DMS79 (cell line): ENCODE measurements at places on chromosomes 5 and 9.

GRCh38 chr5:50300878-50301277 lies 140.2 kb downstream of the EMB start:
- no peak for DNase-seq

DNA sequence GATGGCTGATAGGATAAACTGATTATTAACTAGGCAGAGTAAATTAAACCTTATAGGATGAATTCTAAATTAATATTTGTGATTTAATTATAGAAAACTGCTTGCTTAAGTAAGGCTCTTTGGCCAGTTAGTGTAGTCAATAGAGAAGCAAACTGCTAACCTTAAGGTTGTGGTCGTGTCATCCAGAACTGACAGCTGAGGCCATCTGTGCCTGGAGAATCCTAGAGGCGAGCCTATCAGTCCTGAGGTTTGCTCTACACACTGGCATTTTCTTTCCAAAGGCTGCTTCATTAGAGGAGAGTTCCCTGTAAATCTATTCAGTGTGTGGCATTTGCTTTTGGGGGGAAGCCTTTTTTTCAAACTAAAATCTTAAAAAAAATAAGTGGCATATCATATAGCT lies 169.2 kb downstream of the MEF2C start:
- no peak for DNase-seq

GRCh38 chr5:111756581-111757354 lies at the start of gene NREP:
Gene NREP (minus strand): TSS chr5:111757194. CDS start chr5:111755772, 1,422 bp downstream.
- DNase-seq, result no peak

GRCh38 chr5:17415321-17415758 lies 82.7 kb upstream of the TAF11L2 start:
- DNase-seq, result no peak

GRCh38 chr5:113806904-113807303 lies 293.4 kb downstream of the YTHDC2 start:
- DNase-seq, result no peak

DNA sequence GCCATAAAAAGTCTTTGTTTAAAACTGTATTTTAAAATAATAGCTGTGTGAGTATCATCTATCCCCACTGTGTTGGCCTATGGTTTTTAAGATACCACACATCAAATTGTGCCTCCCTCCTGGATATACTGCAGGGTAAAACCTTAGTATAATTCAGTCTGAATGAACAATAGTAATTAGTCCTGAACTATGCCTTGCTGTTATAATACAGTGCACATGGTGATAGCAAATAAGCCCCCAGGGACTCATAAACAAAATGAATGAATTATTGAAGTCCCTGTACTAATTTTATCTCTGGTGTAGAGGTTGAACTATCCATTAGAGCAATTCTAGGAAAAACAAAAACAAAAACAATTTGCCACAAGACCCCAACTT lies 142.7 kb upstream of the ADAMTSL1 start:
- no peak for DNase-seq

- no peak for DNase-seq
Observed at GRCh38 chr9:30243467-30243866, 2141.0 kb upstream of the ACO1 start.

- DNase-seq, result peak; percentile 60
Observed at GRCh38 chr5:141618030-141618803, 583 bp downstream of the DIAPH1 start.

DNA sequence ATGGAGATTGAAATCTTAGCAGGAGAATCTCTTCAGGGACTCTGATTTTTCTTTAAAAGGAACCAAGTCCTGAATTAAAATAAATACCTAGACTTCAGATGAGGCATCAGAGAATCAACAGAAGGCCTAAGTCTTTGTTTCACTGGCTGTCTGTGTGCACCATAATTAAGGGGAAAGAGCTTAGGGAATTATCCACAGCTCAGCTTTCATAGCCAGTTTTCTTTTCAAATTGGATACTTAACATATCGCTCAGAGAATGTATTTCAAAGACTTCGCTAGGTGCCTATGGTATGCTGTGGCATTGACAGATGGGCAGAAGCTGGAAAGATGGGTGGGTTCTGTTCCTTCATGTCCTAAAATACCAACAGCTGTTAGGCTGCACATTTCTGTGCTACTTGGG lies 325.8 kb downstream of the TMEM38B start:
- no peak for DNase-seq

DNA sequence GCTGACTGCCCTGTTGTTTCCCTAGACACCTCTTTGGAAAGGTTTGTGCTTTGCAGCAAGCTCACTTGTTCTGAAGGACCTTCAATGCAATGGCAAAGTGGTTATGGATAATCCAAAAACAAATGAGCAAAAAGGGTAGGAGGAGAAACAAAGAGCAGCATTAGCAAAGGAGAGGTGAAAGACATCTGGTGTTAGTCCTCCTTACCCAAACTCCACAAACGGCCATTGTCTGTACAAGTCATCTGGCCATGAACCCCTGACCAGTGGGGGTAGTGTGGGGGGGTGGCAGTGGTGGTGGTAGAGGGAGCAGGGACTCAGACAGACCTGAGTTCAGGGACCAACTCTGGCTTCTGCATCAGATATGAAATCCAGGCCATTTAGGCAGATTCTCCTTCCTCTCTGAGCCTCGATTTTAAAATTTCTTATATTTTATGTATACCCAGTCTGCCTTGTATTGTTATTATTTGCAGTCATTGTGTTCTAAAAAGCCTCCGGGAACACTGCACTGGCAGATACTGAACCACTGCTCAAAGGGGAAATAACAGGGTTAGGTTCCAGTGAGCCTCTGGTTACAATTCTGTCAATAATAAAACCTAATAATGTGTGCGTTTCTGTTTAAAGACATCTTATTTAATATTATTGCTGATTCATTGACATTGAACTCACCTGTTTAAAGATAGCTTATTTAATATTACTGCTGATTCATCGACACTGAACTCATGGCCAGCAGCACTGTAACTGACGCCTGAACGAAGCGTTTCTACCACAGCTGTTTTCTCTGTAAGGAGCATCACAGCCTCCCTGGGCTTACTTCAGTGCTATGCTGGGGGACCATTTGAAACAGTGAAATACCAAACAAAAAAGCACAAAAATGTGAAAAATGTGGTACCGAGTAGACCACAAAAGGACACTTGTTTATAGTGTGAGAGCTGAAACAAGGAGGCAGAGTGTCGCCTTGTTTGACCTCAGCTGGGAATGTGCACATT lies 156.0 kb downstream of the SEC61B start:
- no peak for DNase-seq

GRCh38 chr5:130021000-130021399 lies 116.7 kb downstream of the CHSY3 start:
- no peak for DNase-seq

GRCh38 chr5:74082512-74083055 lies 456.6 kb downstream of the ARHGEF28 start:
- no peak for DNase-seq

- DNase-seq, result no peak
Observed at GRCh38 chr5:72956324-72957140, 691 bp downstream of the FCHO2 start.

DNA sequence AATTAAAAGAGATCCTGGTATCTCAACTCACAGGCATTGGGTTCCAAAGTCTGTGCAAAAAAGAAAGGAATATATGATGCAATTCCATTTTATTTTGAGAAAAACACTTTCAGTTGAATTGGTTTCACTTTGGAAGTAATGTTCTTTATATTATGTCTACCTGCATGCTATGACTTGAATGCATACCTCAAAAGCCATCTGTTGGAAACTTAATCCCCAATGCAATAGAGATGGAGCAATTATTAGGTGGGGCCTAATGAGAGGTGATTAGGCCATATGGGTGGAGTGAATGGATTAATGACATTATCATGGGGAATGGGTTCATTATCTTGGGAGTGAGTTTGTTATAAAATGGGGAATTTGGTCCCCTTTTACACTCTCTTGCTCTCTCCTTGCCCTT lies 293.3 kb downstream of the CSNK1G3 start:
- DNase-seq, result no peak

DNA sequence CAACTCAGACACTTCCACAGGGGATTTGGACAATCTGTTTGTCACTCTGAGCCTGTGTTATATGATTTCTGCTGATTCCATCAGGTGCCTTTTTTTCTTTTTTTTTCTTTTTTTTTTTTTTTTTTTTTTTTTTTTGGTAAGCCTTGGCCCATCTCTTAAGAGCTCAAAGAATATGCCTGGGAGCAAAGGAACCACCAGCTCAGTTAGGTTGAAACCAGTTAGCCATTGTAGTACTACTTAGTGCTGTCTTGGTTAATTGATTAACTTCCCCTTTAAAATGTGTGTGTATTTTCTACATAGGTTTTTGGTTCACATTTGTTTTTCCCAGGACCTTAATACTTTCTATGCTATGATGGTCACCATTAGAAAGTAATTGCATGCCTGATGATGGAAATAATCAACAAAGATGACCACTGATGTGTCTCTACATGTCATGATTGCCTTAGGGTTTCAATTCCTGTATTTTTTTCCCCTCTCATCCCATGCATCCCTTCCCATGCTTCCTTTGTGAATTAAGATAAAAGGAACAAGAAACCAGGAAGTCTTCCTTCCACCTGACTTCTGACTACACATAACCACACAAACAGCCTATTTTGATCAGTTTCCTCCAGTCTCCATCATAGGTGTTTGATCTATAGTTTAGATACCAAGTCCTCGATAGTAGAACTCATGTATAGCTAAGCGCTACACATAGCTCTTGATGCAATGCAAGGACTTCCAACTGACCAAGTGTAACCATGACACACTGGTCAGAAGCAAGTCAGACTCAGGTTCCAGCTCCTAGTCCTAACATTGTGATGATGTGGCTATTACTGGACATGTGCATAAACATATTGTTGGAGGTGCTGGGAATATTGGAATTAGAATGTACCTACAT lies 306.1 kb downstream of the EFNA5 start:
- DNase-seq, result no peak

DNA sequence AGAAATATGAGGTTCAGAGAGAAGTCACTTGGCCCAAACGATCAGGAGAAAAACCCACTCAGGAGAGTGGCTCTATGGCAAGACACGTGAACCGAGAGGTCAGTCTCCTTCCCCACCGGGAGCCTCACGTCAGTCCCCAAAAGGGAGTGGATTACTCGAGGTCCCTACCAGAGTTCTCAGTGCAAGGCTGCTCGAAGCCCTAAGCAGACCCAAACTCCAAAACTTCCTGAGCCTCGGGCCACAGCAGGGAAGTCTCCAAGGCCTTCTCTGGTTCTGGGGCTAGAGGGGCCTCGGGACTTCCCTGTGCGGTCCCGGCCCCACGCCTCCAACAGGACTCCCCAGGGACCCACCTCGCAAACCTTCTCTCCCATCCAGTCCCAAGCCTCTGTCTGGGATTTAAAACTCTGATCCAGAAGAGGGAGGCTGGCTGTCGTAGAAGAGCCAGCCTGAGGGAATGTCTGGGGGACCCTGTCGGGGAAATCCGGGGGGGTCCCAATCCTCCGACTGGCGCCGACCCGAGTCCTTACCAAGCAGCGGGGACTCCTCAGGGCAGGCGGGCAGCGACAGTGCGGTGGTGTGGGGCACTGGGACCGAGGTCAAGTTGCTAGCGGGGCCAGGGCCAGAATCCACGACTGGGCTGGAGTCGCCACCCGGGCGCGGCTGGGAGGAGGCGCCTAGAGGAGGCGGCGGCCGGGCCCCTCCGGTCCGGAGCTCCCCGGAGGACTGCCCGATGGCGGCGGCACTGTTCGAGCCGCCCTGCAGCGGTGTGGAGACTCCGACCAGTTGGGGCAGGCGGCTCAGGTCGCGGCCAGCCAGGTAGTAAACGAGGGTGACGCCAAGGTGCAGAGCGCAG lies 679 bp downstream of the B4GALT1 start:
- DNase-seq, result peak; percentile 24

- DNase-seq, result no peak
Observed at GRCh38 chr5:160601046-160601445, 179.4 kb downstream of the PTTG1 start.

DNA sequence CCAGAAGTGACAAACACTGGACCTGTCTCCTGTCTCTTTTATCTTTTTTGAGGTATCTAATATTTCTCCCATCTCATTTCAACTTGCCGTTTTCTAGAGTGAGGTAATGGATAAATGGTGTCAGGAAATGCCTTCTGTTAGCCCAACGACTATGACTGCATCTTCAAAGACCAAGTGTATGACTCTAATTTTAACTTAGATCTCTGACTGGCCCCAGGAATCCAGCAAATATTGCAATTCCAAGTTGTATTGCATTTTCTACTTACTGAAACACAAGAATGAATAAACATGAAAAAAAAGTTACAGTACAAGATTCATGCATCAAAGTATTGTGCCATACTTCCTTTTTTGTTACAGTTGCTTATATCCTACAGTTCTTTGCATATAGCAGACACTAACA lies 26.3 kb downstream of the SLC28A3 start:
- no peak for DNase-seq

- no peak for DNase-seq
Observed at GRCh38 chr5:126864042-126864688, 87.2 kb downstream of the LMNB1 start.

DNA sequence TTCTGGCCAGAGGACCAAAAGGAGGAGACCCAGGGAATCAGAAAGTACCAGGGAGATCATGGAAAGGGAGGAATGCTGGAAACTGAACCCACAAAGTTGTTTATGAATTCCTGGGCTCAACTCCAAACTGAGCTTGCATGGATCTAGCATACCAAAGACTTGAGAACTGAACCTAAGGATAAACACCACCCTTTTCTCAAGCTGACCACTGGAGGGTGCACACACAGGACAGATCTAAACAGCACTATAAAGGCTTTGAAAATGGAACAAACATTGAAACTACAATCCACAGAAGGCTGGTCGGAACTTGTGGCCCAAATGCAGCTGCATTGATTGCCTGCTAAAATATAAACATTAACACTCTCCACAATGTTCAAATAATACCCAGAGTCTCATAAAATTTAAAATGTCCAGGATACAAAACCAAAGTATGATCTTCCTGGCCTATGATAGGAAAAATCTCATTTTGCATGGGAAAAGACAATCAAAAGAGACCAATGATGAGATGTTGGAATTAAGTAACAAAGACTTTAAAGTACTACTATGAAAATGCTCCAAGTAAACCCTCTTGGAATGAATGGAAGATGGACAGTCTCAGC lies 15.6 kb upstream of the IRF1 start:
- no peak for DNase-seq

DNA sequence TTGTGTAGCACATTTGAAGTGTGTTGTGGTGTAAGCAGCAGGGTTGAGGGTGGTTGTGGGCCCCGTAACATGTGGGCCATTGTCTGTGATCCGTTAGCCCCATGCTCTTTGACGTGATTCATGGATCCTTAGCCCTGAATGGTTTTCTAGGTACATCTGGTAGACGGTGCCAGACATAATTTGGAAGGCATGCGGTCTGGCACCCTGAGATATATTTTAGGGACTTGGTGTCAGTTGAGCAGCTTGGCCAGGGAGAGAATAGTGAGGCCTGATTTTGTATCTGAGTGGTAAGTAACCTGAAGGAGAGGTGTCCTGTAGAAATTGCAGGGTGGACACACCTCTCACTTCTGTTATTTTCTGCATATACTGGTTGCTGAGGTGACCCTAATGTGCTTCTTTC lies 10.9 kb downstream of the SH3GL2 start:
- DNase-seq, result no peak

- DNase-seq, result no peak
Observed at GRCh38 chr5:84796399-84796798, 411.7 kb upstream of the EDIL3 start.

DNA sequence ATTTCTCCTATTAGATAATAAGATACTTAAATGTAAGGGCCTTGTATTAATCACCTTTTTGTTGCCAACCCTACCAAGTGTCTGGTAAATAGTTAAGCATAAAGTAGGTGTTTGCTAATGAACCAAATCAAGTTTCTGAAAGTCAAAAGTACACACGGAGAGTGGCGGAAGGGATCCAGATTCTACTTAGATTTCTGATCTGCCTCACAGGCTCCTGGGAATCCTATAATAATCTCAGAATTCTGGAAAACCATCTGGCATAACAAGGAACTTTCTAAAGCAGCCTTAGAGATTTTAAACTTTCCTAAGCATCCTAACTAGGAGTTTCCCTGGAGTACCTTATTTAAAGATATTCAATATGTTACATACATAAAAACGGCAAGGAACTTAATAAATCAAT lies 363.2 kb upstream of the SMC2 start:
- DNase-seq, result no peak
